ENCODE measurements at places on chromosomes 7 and 10.

GRCh38 chr10:6279540-6280267 lies 77.0 kb downstream of the PFKFB3 start:
- DNase-seq, result peak; percentile 74

DNA sequence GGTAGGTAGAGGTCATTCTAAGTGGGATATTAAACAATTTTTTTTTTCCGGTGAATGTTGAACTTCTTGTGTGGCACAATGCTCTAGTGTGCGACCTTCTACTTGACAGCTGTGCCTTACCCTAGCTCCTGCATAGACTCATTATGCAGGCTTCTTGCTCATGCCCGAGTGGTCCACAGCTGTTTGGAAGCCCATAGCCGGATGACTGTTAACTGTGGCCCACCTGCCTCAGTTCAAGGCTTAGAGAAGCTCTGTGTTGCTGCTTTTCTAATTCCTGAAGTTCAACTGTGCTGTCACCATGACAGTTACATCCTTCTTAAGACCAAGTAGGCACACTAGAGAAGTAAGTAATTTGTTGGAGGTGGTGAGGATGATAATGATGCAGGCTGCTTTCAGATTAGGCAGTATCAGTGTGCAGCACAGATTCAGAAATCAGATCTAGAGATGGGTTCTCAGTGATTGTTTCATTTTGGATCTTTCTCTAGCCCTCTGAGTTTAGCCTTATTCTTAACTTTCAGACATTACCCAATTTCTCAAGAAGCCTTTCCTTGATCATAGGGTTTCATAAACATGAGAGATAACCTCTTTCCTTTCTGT lies 278.4 kb downstream of the PHF14 start:
- no peak for DNase-seq

DNA sequence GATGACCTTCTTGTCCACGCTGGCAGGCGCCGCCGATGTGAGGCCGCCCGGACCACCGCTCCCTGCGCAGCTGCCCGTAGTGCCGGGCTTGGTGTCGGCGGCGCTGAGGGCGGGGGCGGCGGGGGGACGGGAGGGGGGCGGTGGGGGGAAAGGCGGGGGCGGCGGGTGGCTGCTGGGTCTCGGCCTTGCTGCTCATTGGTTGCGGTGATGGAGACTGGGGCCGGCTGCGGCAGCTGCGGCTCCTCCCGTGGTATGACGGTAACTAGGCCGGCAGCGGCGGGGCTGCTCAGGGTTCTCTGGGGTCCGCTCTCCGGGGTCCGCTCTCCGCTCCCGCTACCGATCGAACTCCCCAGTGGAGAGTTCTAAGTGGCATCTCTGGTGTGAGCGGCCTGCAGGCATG lies 1.8 kb upstream of the EFCAB10 start:
- DNase-seq, result no peak

GRCh38 chr10:107028236-107028635 lies 136.3 kb downstream of the SORCS1 start:
- no peak for DNase-seq
